ENCODE measurements at places on chromosomes 7 and 10.

- DNase-seq = peak; percentile 98
These were observed 155.3 kb upstream of the ZMIZ1 start for GRCh38 chr10:78913219-78914059.

- no peak for DNase-seq
These were observed 113.3 kb downstream of the MAGI2 start for GRCh38 chr7:79340212-79340611.

GRCh38 chr10:20277820-20278219 lies 461.6 kb downstream of the PLXDC2 start:
- no peak for DNase-seq

DNA sequence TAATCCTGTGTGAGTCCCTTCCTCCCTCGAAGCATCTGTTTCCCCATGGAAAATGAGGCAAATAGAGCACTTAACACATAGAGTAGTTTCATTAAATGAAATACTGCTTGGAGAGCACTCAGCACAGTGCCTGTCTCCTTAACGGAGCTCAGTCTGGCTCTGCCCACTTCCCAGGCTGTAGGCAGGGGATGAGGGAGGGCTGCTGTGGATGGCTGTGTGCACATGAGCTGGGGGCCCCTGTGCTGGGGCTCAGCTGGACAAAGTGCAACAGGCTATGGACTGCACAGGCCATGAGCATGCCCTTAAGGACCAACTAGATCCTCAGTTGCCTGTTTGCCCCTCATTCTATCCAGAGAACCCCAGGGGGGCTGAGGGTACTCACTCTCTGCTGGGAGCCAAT lies 14.5 kb downstream of the ZCCHC24 start:
- no peak for DNase-seq
